Activated CD4-positive, alpha-beta T cell treated with anti-CD3 and anti-CD28 coated beads for 48 hours (primary cell): ENCODE measurements at places on chromosomes 1 and 21.

- no peak for DNase-seq
Observed at GRCh38 chr1:81254560-81254959, 546.2 kb upstream of the ADGRL2 start.

- DNase-seq = no peak
Observed at GRCh38 chr1:157585984-157586383, 11.9 kb downstream of the FCRL4 start.

DNA sequence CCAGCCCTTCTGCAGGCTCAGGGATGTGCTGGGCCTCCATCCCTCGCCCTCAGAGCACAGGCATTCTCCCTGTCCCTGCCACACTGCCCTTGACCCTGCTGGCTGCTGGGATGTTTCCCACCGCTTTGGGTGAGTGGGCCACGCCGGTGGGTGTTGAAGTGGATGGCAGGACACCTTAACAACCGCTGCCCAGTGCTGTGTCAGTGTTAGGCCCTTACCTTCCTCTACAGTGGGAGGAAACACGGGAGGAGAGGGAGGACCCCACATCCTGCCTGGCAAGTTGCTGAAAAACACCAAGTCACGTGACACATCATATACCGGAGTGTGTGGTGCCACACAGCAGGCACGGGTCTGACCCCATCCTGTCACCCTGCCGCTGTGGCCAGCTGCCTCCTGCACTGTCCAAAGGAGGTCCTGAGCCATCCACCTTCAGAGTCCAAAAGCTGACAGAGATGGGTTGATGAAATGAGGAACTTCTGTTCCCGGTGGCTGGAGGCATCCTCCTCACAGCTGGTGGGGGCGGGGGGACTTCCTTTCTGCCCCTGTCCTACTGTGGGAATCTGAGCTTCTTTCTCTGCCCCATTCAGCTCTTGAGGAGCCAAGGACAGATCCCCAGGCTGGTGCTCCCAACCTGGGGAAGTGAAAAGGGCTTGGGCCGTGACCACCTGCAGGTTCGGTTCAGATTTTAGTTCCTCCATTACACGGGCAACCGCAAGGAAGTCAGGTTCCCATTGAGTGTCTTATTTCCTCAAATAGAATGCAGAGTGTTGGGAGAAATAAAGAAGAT is 3.2 kb upstream of the THEMIS2 start:
- DNase-seq = peak; percentile 63

- no peak for DNase-seq
Observed at GRCh38 chr1:7108251-7108650, 323.0 kb downstream of the CAMTA1 start.

- no peak for DNase-seq
Observed at GRCh38 chr1:92511541-92511940, 24.8 kb upstream of the GFI1 start.

- DNase-seq = no peak
Observed at GRCh38 chr1:228939001-228939691, 203.9 kb downstream of the RHOU start.

DNA sequence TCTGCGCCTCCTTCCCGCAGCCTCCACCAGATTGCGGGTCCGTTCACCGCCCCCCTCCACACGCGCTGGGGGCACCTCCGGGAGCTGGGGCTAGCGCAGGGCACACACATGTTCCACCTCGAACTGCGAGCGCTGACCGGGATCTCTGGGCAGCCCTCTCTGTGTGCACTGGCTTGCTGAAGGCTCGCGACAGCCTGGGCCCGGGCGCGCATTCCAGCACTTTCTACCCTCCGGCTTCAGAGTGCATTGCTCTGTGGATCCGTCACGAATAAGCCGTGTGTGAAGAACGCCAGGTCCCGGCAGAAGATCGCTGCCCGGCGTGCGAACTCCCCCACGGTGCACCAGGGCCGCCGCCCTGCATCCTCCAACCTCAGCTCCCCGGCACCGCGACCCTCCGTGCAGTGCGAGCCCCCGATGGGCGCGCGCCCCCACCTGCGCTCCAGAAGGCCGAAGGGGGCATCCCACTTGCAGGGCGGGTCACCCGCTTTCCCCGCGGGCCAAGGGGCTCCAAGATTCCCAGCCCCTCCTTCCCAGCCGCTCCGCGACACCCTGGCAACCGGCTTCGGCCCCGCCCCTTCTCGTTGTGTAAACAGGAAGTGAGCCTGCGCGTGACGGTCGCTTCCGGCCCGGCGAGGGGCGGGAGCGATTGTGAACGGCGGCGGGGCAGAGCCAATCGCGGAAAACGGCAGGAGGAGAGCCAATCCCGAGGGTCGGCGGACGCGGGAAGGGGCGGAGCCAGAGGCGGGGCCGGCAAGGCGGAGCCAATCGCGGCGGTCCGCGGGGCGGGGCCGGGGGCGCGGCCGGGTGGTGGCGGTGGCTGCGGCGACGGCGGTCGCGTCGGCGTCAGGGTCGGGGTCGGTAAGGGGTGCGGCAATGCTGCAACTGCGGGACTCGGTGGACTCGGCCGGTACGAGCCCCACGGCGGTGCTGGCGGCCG is at the start of gene TPRG1L:
Gene TPRG1L, plus strand, starts transcription at position 816 of the 937 bp plus-strand sequence. Its CDS starts 58 bp downstream, at position 874.
- DNase-seq = peak; percentile 99
